ENCODE measurements at places on chromosomes 2 and 18.

GRCh38 chr2:13067508-13067907 is 350.8 kb downstream of the TRIB2 start:
- no peak for DNase-seq

DNA sequence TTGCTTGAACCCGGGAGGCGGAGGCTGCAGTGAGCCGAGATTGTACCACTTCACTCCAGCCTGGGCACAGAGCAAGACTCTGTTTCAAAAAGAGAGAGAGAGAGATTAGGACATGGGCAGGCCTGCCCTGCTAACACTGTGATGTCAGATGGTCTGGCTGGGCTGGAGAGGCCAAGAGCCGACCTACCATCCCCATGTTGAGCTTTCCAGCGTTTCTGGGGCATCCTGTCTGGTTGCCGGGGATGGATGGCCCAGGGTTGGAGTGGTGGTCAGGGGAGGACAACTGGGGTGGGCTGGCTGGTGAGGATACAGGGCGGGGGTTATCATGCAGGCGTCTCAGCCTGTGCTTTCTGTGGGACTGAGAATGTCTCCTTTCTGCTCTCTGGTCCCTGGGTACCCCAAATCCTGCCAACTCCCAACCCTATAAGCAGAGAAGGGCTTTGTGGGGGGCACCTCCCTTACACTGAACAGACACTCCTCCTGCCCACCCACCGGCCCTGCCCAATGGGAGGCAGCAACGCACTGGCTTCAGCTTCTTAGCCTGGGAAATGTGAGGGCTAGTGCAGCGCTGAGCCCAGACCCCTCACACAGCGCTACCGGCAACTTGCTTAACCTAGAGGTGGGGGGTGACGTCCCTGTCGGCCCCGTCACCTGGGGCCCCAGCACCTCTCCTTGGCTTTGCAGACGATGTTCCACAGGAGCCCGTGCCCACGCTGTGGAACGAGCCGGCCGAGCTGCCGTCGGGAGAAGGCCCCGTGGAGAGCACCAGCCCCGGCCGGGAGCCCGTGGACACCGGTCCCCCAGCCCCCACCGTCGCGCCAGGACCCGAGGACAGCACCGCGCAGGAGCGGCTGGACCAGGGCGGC is 5.4 kb downstream of the SNORC start:
- DNase-seq = no peak

GRCh38 chr2:158825021-158825420 is 29.9 kb downstream of the DAPL1 start:
- no peak for DNase-seq

- DNase-seq = no peak
Observed at GRCh38 chr2:10083046-10083445, 2.8 kb upstream of the CYS1 start.

DNA sequence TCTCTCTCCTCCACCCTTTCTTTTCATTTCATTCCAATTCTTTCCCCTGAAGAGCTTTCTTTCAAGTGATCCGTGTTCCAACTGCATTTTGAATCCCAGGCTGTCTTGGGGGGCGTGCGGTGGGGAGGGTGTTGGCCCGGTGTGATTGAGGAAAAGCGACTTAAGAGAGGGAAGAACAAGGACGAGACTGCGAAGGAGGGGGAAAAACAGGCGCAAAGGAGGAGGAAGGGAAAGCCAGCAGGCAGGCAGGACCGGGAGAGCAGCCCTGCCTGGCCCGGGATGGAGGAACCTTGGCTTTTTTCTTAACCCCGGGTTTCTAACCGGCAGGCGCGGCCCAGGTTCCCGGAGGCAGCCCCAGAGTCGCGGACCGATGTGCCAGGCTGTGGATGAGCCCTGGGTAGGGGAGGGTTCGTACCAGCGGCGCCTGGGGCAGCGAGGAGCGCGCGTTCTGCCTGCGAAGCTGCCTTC is 1.3 kb downstream of the ADCYAP1 start:
- DNase-seq = no peak

DNA sequence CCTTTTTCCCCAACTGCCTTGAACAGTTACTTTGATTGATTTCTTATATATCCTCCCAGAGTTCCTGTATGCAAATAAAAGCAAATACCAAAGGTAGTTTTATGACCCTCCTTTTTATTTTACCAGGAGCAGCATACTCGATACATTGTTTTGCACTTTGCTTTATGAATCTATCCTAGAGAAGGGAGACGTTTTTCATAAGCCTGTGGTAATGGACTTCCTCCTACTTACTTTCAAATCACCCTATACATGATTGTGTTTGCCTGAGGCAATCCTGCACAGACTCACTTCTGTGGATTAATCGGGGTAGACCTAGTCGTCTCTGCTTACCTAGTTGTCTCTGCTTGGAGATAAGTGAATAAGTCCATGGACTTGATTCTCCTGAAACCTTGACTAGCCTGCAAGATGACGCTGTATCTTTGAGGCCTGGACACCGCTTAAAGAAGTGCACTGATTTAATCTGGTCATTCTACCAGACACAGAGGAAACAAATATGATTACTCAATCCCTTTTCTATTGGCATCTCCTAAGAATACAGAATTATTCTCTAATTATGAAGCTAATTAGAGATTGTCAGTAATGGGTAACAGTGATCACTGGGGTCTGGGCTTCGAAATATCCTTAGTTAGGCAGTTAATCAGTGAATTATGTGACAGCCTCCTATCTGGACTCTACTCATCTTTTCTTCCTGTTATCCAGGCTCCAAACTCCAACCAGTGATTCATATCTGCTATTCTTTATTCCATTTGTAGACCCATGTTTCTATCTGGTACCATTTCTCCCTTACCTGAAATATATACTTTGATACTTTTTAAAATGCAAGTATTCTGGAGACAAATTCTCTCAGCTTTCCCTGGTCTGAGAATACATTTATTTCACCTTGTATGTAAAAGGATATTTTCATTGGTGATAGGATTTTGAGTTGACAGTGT is 447.4 kb upstream of the TRIB2 start:
- no peak for DNase-seq

DNA sequence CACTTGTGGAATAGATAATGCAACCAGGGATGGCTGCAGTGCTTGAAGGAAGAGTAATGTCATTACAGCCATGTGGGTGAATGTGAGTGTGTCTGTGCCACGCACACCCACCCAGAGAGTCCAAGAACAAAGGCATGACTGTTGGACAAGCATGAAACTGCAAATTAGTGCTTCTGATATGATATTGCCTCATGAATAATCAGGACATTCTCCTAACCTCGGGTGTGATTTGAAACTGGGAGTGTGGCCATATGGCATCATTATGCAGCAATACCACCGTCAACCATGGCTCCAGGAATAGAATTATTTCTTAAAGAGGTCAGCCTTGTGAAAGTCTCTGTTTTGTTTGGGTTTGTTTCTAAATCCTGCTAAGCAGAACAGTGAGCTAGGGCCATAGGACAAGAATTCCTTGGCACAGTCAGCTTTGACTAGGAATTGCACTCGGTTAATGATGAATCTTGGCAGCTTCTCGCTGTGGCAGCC is 678.0 kb upstream of the RAB6C start:
- DNase-seq = no peak

DNA sequence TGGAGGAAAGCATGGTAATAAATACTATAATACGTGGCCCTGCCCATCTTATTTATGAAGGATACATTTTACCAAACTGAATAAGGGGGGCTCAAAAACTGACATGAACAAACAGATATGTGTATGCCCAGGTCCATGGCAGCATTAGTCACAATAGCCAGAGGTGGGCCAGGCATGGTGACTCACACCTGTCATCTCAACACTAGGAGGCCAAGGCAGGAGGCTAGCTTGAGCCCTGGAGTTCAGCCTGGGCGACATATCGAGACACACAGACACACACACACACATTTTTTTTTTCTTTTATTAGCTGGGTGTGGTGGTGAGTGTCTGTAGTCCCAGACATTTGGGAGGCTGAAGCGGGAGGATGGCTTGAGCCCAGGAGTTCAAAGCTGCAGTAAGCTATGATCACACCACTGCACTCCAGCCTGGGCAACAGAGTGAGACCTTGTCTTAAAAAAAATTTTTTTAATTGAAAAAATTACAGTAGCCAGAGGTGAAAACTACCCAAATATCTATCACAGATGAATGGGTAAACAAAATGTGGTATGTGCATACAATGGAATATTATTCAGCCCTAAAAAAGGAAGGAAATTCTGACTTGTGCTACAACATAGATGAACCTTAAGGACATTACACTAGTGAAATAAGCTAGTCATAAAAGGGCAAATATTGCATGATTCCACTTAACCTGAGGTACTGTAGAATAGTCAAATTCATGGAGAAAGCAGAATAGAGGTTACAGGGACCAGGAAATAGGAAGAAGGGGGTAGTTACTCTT is 8.0 kb downstream of the ATP8B1 start:
- DNase-seq = no peak

GRCh38 chr2:133422931-133423351 is 145.3 kb downstream of the NCKAP5 start:
- no peak for DNase-seq

DNA sequence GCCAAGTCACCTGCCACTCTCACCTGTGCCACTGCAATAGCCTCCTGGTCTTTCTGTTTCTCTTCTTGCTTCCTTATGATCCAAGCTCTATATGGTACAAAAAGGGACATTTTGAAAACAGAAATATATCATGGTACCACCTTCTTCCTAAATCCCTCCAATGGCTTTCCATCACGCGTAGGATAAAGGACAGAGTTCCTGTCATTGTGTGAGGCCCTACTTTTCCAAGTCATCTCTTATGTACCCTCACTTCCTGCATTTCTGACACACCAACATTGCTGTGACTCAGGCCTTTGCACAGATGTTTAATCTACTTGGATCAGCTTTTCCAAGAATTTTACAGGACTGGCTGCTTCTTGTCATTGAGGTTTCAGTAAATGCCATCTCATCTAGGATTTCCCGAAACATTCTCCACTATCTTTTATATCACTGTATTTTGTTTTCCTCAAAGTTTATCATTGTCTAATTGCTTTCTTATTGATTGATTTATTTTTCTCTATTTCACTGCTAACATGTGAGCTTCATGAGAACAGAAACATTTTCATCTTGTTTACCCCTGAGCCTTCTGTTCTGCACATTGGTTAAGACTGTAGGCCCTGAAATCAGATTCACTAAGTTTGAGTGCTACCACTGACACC is 426.1 kb upstream of the FANCL start:
- DNase-seq = no peak

- no peak for DNase-seq
Observed at GRCh38 chr2:33323957-33324356, 152.5 kb upstream of the RASGRP3 start.

DNA sequence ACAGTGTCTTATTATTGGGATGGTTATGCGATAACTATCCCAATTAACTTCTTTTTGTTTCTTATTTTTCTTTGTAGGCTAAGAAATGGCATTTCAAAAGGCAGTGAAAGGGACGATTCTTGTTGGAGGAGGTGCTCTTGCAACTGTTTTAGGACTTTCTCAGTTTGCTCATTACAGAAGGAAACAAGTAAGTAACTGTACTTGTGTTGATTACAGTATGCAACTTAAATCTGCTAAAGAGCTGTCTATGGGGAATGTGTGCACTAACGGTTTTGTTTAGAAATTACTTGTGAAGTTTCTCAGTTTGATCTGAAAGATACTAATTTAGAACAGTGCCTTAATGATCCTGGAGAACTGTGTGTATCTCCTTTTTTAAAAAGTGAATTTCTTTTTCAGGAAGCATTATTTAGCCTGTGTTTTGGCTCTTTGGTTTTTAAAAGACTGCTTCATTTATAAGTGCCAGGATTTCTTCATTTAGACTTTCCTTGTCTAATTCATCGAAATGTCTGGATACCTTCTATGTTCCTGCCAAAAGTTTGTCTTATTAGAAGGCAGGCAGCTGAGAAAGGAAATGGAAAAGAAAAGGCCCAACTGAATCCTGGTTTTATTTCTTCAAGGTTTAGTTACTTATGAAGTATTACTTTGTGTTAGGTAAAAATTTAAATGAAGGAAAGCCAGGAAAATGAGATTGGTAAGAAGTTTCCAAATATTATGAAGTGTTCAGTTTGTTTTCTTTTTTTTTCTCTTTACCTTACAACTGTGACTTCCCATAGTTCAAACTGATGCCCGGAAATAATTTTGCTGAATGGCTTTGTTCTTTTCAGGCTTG is 40.1 kb downstream of the GPD2 start:
- no peak for DNase-seq

GRCh38 chr2:233301248-233301647 is 6.4 kb upstream of the SAG start:
- no peak for DNase-seq

DNA sequence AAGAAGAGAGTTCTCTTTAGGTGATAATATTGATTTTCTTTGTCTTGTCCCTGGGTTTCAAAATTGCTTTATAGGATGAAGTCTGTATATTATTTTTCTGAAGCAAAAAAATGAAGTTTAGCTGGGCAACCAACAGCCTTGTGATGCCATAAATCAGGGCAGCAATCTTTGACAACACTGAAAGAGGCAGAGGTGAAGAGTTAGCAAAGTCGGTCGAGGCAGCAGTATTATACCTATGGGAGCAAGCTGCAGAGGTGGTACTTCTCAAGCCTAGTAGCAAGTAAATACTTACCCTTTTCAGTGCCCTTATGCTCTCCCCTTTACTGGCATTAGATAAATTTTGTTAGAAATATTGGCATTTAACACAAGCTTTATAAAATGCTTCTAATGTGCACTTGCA is 92.9 kb downstream of the NETO1 start:
- no peak for DNase-seq

- no peak for DNase-seq
Observed at GRCh38 chr2:232761301-232761907, 15.0 kb downstream of the KCNJ13 start.

GRCh38 chr18:75871596-75871995 is 444.1 kb upstream of the SMIM21 start:
- DNase-seq = no peak

DNA sequence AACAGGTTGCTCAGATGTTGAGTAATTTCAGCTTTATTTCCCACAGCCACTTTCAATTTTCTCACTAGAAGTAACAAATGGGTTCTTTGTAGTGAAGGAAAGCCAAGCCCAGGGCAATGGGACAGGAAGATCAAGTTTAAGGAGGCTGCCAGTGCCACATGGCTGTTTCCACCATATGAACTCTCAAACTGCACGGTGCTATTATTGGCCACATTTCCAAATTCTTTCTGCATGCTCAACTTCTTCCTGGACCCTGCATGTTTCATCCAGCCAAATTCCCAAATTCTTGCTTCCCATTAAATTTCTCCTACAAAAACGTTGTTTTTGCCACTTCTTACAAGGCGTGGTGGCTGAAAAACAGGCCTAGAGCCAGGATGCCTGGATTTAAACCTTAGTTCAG is 193.3 kb upstream of the SPHKAP start:
- no peak for DNase-seq

DNA sequence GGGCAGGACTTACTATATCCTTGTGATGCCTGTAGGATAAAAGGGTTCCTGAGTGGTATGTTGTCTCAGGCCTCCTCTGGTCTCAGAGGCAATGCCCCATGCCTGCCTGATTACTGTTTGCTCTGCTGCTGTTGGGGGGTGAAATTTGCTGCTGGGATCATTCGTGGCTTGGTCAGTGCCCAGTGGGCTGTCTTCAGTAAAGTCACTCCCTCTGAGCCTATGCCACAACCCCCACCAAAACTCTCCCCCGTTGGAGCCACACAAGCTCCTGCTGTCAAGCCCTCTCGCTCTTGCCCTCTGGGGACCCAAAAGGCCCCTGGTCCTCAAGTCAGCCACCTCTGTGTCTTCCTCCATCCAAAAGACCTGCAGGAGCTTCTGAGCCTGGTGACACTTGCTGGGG is 38.6 kb upstream of the TGIF1 start:
- no peak for DNase-seq

- DNase-seq = no peak
Observed at GRCh38 chr2:46530639-46531038, 51.3 kb downstream of the TMEM247 start.

- DNase-seq = no peak
Observed at GRCh38 chr2:71932780-71933466, 214.7 kb downstream of the CYP26B1 start.

GRCh38 chr18:36809590-36810381 is 19.0 kb downstream of the TPGS2 start:
- DNase-seq = peak; percentile 65

Data from GM18507 (cell line).